ENCODE measurements at places on chromosomes 12 and 14.
A peak's percentile ranks its signal among the peaks of the same experiment; 100 is the strongest.

GRCh38 chr14:22190411-22191191, 398.4 kb downstream of the DAD1 start:
- no peak for DNase-seq

DNA sequence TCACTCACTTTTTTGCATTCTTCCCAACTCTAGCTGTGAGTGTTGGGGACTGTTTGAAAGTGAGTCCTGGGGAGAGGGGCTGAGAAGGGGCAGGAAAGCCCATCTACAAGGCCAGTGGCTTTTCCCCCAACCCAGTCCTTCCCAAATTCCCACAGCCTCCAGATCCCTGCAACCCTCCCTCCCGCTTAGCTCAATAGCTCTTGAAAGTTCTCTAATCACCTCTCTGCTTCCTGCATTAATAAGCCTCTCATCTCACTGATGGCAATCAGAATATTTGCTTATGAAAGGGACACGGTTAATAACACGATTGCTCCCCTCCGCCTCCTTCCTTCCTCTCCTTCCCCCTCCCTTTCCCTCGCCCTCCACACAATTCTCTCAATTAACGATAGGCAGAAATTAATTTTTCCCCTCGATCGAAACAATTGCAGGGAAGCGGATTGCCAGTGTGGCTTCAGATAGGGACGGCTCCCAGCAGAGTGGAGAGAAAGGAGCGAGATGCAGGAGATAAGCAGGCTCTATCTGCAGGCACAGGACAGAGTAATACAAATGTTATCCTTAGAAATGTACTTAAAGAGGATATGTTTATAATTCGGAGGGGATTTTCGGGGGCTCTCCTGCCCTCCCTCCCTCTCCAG, 15.1 kb upstream of the GPATCH2L start:
- DNase-seq, result no peak

- DNase-seq, result no peak
These were observed 46.6 kb downstream of the SMIM41 start for GRCh38 chr12:52126050-52126604.

- DNase-seq, result no peak
These were observed 80.6 kb upstream of the TMEM233 start for GRCh38 chr12:119512772-119513497.

- no peak for DNase-seq
These were observed 16.3 kb downstream of the RAPGEF3 start for GRCh38 chr12:47742253-47742825.

DNA sequence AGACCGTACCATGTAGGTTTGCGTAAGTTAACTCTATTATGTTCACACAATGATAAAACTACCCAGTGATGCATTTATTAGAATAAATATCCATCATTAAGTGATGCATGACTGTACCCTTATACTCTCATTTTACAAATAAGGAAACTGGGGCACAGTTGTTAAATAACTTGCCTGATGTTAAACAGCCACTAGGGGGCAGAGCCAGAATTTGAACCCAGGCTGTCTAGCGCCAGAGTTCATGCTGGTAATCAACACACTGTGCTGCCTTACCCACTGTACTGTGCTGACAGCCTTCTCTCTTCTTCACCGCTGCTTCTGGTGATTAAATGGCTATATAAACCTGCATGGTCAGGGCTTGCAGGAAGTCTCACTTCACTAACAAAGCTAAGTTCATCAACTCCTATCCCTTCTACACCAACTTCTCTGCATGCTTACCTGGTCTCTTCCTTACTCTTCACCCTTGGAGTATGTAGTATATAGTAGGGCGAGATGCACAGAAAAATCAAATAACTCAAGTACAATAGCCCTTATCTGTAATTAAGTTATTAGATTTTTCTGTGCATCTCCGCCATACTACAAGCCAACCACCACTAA, 43.6 kb upstream of the APPL2 start:
- DNase-seq, result peak; percentile 1

- DNase-seq, result no peak
These were observed 6.3 kb downstream of the PPM1H start for GRCh38 chr12:62928632-62929031.

DNA sequence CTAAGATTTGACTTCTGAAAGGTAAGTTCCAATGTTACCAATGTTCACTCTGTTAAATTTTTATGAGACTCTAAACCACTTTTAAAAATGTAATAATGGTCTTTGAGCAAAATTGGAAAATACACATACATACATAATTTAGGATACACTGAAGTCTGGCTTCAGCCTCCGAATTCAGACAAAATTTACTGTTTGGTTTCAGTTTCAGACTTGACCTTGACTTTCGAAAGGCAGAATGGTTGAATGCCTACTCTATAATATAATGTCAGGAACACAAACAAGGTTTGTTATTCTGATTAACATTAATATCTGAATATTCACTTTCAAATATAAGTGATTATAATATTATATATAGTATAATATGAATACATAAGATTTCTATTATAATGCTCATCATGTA, 74.1 kb upstream of the KRAS start:
- DNase-seq, result no peak

DNA sequence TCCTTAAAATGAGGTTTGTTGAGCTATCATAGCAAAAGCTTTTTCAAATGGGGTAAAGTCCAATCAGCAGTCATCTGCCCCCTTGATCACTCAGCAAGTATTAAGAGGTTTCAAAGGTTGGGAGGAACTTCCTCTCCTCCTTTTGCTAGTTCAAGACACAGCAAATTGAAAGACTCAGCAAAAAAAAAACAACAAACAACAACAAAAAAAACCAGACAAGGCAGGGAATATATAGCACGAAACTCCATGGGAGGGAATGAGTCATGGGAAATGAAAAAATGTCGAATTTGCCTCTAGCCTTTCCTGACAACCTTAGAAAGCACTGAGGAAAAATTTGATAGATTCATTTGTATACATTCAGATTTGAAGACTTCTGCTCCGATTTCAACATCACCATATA, 1.6 kb upstream of the SLC7A8 start:
- DNase-seq, result no peak

- DNase-seq, result no peak
These were observed 75.5 kb upstream of the CLMN start for GRCh38 chr14:95395098-95395737.

DNA sequence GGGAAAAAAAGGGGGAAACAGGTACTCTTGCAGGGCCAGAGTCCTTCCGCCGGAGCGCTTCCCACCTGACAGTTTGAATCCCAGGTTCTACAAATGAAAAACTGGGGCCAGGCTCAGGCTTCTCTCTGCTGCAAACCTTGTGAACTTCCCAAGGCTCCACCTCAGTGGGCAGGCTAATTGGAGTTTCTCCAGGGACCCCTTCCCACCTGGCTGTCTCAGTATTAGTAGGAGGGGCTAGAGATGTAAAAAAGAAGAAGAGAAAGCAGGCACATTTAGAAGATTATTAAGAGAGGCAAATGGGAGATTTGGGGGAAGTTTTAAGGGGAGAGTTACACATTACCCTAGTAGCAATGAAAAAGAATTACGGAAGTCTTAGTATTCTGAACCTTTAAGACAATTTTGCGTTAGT, 20.0 kb upstream of the CLEC2D start:
- no peak for DNase-seq
